ENCODE measurements at places on chromosomes 4 and X.

DNA sequence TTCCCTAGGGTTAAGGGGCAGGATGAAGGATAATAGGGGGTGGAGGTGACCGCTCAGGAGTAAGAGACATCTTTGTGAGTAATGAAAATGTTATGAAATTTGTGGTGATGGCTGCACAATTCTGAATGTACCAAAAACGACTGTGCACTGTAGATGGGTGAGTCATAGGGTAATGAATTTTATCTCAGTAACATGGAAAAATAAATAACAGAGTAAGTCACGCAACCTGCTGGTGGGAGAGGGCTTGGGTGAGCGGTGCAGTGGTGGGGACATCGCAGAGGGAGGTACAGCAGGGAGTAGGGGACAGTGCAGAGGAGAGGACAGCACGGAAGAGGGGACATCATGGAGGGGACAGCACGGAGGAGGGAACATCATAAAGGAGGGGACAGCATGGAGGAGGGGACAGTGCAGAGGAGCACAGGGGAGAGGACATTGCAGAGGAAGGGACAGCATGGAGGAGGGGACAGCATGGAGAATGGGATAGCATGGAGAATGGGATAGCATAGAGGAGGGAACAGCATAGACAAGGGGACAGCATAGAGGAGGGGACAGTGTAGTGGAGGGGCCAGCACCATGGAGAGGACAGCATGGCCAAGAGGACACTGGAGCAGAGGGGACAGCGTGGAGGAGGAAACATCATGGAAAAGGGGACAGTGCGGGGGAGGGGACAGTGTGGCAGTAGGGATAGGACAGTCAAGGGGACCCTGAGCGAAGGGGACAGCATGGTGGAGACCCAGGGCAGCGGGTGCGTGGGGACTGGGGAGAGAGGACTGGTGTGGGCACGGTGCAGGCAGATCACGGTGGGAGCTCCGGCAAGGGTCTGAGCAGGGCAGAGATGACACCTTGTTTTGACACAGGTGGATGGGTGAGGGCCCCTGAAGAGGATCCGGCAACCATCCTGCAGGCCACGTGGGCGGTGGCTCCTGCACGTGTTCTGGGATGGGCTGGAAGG lies 68.5 kb upstream of the MXD4 start:
- DNase-seq = no peak

GRCh38 chr4:126799416-126799815 lies 833.3 kb upstream of the INTU start:
- no peak for DNase-seq

GRCh38 chrX:9147726-9148125 lies 113.8 kb upstream of the FAM9B start:
- no peak for DNase-seq

- no peak for DNase-seq
Observed at GRCh38 chrX:22246620-22247019, 26.1 kb upstream of the CBLL2 start.

DNA sequence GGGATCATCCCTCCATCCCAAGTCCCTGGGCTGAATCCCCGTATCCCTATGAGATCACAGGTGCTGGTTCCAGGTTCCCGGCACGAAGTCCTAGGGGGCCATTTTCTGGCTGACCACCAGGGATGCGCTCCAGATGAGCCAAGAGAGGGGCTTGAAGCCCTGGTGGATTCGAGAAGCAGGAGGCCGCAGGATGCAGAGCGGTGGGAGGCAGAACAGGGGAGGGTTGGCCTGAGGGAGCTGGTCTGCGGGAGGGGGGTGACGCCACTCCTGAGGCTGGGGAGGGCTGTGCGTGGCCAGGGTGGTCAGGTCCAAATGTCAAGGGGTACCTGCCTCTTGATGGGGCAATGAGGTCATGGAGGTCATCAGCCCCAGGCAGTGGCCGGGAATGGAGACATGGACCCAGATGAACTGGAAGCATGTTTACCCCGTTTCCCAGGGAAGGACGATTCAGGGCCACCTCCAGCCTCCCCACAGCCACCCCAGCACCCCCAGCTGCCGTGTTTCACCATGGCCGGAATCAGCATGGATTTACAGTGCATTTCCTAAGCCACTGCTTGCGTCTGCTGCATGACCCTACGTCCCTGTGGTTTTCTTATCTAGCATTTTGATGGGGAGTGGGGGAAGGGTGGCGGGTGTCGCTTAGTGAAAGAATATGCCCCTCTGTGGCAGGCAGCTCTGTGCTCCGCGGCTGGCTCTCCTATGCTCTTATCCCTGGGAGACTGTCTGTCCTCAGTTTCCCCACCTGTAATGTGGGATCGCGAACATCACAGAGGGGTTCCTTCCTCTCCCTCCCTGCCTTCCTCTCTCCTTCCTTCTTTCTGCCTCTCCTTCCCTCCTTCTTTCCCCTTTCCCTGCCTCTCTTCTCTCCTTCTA lies 17.0 kb upstream of the HTRA3 start:
- DNase-seq = no peak

Measured in stimulated activated CD8-positive, alpha-beta memory T cell treated with anti-CD3 and anti-CD28 coated beads, Interleukin-2, amount 100 ng/mL, for 1 hour (primary cell).